ENCODE measurements at places on chromosomes 2 and 18.

DNA sequence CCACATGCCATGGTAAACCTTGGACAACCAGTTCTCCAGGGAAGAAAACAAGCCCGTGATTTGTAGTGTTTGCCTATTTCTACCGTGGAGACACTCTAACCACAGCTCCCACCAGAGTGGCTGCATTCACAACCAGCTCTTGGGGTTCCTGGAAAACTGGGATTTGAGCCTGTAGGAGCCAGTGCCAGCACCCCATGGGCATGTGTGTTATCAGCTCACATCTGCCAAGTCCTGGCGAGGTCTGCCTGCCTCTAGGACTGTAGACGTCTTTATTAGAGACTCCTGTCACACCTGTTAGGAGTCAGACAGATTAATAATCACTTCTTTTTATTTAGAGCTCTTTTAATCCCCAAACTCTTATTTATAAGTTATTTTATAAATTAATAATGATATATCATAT, 41.0 kb downstream of the INPP5D start:
- no peak for DNase-seq

GRCh38 chr2:185807351-185807750, 68.7 kb downstream of the FSIP2 start:
- DNase-seq, result no peak

- DNase-seq, result no peak
Measured at GRCh38 chr2:75493230-75493629, 67.5 kb downstream of the EVA1A start.

DNA sequence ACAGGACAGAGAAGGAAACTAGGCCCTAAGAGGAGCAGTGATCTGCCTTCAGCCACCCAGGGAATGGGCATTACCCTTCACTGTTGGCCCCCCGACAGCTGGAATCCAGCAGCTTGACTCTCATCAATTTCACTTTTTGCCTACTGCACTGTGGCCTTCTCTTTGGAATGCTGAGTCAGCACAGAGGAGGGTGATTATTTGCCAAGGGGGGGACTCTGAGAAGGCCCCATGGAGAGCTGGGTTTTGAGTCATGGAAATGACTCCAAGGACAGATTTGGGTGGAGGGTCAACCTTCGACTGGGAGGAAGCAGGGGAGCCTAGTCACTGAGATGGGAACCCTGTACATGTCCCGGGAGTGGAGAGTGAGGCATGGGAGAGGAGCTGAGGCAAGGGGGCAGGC, 38.1 kb upstream of the NTSR2 start:
- no peak for DNase-seq

DNA sequence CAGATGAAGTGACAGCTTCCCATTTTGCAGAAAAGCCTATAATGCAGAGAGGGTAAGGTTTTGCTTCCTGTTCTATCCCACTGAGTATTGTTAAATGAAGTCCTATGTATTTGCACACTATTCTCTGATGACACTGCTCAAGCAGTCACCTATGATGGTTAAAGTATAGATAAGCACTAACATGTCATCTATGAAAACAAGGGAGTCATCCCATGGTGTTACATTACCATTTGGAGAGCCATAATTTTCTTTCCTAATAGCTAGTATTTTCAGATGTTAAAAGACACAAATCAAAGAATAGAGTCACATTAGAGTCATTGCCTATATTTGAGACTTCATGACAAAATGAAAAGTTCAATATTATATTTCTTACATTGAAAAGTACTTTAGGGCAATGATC, 42.8 kb upstream of the GRB14 start:
- DNase-seq, result no peak

DNA sequence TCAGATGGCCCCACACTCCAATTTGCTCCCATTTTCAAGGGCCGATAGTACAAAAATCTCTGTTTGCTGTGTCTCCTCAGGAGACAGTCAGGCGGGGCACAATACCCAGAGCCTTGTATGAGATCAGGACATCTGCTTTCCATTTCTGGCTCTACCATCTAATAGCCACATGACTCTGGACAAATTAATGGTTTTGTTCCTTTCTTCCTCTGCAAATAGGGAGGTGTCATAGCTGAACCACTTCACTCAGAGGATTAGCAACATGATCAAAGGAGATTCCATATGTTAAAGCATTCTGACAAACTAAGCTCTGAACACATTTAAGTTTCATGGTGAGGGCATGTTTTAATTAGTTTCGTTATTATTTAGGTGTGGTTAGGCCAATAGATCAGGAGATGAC, 602.1 kb upstream of the SYT4 start:
- DNase-seq, result no peak

DNA sequence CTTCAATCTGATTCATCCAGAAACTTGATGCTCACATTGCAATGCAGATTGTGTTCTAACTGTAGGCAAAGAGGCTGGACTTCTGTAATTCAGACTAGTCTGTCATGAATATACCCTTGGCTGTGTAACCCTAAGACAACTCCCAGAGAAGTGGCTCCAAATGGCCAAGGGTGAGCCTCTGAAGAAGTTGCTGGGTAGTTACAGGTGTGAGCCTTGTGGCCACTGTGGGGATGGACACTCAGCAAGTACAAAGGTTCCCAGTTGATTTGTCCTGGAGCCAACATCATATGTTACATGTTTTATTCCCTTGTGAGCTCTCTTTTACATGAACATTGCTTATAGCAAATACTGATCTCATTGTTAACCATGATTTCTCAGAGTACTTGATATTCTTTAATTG, 94.8 kb upstream of the KCNJ3 start:
- DNase-seq, result no peak

GRCh38 chr18:75221397-75221796, 10.8 kb downstream of the TSHZ1 start:
- DNase-seq, result no peak

- no peak for DNase-seq
Measured at GRCh38 chr18:70455731-70456130, 166.9 kb downstream of the SOCS6 start.

DNA sequence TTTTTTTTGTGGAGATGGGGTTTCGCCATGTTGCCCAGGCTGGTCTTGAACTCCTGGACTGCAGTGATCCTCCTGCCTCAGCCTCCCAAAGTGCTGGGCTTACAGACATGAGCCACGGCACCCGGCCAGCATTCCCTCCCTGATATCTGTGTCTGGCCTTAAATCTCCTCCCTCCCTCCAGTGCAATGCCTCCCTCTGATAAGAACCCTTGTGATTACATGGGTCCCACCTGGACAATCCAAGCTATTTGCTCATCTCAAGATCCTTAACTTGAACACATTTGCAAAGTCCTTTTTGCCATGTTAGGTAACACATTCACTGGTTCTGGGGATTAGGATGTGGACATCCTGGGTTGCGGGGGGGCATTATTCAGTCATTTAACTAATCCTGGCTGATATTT, 40.5 kb upstream of the CREB1 start:
- DNase-seq, result no peak

- no peak for DNase-seq
Measured at GRCh38 chr2:43192744-43193651, 33.4 kb downstream of the ZFP36L2 start.

DNA sequence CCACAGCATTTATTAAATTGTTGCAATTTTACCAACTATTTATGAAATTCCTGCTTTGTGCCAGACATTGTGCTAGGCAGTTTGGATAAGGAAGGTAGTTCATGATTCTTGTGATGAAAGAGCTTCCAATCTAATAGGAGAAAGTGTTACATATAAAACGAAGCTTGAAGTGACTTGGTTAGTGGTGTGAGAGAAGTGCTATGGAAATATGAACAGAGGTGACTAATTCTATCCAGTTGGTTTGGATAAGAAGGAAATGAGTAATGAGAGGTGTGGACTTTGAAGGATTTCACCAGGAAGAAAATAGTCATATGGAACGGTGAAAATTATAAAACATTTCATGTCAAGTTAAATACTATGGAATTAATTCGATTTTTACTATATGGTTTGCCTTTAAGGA, 48.6 kb downstream of the EML6 start:
- DNase-seq, result no peak

- DNase-seq, result no peak
Measured at GRCh38 chr18:12246849-12247808, 7.0 kb upstream of the CIDEA start.

- DNase-seq, result no peak
Measured at GRCh38 chr2:74618410-74619083, 29.6 kb downstream of the M1AP start.
